ENCODE measurements at places on chromosomes 2 and 18.
A peak's percentile ranks its signal among the peaks of the same experiment; 100 is the strongest.

DNA sequence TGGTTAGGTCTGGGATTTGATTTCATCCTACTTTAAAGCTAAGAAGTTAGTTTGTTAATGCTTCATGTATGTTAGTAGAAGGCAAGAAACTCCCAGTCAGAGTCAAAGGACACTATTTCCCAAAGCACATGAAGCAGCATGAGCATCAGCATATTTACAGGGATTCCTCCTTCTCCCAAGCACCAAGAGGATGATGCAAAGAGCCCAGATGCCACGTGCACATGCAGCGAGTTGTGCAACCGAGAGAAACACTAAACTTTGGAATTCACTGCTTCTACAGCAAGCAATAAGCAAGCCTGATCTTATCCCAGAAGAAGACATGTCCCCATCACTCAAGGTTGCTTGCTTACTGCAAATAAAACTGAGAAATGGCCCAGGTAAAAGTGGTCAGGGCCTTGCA is 32.5 kb downstream of the CPO start:
- no peak for DNase-seq

- DNase-seq = no peak
These were observed 603.6 kb downstream of the CPS1 start for GRCh38 chr2:211159972-211160371.

- no peak for DNase-seq
These were observed 109.4 kb downstream of the TANC1 start for GRCh38 chr2:159077869-159078268.

DNA sequence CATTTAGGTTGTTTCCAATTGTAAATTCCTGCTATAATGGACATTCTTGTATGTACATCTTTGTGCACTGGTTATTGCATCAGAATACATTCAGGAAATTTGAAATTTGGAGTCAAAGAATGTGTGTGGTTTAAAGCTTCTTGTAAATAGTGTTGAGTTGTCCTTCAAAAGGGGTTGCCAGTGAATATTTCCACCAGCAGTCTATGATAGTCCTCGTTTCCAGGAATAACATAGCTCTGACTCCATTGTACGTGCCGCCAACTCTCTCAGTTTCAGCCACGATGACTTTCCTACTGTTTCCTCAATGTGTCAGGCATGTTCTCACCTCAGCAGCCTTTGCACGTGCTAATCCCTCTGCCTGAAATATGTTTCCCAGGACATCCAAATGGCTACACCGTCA is 10.9 kb upstream of the HS6ST1 start:
- DNase-seq = no peak

- DNase-seq = no peak
These were observed 30.5 kb upstream of the RMDN2 start for GRCh38 chr2:37894601-37895000.

DNA sequence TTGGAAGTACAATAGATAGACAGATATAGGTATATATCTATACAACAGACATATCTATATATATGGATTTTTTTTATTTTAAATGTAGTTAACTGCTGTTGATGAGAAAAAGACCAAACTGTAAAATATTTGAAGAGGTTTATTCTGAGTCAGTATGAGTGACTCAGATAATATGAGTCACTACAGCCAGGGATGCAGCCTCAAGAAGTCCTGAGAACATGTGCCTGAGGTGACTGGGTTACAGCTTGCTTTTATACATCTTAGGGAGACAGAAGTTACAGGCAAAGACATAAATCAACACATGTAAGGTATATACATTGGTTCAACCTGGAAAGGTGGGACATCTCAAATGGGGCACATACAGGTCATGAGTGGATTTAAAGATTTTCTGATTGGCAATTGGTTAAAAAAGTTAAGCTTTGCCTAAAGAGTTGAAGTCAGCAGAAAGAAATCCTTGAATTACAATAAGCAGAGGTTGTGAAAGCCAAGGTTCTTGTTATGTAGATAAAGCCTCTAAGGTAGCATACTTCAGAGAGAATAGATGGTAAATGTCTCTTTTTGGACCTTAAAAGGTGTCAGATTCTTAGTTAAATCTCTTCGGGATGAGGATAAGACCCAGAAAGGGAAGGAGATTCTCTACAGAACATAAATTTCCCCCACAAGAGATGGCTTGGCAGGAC is 149.9 kb downstream of the RBM43 start:
- DNase-seq = peak; percentile 30

- DNase-seq = no peak
These were observed 10.6 kb downstream of the TLK1 start for GRCh38 chr2:171149986-171150693.

Measured in iPS-NIHi11 (cell line).